ENCODE measurements at places on chromosomes 3 and 15.
A peak's percentile ranks its signal among the peaks of the same experiment; 100 is the strongest.

DNA sequence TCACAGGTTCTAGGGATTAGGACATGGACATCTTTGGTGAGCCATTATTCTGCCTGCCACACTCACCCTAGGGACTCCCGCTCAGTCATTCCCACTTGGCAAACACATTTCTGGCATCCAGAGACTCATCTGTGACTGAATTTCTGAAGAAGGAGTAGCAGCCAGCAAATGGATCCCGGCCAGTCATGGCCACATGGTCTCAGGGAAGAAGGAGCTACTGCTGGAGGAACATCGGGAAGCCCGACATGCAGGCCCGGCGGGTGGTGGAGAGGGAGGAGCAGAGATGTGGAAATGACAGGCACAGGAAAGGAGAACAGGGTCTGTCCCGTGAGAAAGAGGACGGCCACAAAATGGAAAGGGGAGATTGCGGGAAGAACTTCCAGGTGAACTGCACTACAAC is 65.4 kb downstream of the SEMA5B start:
- DNase-seq = no peak

DNA sequence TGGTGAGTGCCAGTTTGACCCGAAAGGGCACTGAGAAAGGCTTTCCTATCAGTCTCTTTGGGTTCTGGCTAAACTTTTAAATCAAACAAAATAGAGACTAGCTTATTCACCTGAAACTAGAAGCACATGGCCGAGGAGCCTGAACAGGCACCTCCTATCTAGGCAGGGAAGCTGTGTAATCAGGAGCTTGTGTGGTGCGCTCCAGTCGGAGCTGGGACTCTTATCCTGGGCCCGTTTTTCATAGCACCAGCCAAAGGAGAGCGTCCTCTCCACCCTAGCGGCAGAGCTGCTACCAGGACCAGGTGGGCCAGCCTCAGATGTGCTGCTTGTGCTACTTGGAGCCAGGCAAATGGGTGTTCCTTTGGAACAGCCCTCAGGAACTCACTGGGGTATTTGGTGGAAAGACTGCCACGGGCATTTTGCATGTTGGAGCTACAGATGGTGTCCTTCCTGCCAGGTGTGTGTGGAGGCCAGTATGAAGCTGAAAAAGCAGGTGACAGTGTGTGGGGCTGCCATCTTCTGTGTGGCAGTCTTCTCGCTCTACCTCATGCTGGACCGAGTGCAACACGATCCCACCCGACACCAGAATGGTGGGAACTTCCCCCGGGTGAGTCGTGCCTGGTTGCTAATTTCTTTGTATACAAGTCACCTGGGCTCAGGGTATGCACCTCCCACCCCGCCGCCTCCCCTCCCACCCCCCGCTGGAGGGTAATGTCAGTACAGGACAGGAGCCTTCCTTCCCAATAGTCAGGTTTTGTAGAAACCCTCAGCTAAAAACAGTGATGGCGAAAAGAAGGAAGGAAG is 833 bp downstream of the MAN2A2 start:
- DNase-seq = no peak

DNA sequence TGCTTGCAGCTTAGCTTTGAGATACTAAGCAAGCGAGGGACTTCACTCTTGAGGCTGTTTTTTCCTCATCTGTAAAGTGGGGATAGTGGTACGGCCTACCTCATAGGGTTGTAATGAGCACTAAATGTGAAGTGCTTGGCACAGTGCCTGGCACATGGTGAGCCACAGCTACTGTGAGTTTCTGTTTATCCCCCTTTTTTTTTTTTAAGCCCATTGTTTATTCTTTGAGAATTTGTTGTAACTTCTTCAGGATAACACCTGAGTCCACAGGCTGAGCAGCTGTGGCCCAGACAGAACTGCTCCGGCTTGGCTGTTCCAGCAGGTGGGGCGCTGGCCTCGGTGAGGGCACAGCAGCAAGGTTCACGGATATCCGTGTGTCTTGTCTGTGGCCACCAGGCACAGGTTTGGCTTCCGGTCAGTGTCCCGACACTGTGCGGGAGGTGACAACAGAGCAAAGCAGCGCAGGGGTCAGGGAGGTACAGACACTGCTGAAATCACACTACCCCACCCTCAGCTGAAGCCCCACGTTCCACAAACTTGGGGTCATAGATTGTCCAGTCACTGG is 7.3 kb upstream of the ISG20 start:
- DNase-seq = no peak

DNA sequence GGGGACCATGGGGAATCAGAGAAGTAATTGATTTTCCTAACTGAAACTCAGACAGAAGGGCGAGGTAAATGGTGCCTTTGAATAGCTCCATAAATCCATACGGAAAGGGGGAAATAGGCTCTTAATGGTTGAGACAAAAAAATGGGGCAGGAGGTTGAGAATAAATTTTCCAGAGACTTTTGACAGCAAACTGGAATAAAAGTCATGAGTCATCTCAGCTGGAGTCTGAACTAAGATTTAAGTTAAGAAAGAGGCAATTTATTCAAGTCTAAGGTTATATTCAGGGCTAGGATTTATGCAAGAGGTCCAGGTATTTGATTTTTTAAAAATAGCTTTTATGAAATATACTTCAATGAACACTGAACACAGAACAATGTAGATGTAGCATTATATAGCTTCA is 238.7 kb upstream of the RORA start:
- no peak for DNase-seq

DNA sequence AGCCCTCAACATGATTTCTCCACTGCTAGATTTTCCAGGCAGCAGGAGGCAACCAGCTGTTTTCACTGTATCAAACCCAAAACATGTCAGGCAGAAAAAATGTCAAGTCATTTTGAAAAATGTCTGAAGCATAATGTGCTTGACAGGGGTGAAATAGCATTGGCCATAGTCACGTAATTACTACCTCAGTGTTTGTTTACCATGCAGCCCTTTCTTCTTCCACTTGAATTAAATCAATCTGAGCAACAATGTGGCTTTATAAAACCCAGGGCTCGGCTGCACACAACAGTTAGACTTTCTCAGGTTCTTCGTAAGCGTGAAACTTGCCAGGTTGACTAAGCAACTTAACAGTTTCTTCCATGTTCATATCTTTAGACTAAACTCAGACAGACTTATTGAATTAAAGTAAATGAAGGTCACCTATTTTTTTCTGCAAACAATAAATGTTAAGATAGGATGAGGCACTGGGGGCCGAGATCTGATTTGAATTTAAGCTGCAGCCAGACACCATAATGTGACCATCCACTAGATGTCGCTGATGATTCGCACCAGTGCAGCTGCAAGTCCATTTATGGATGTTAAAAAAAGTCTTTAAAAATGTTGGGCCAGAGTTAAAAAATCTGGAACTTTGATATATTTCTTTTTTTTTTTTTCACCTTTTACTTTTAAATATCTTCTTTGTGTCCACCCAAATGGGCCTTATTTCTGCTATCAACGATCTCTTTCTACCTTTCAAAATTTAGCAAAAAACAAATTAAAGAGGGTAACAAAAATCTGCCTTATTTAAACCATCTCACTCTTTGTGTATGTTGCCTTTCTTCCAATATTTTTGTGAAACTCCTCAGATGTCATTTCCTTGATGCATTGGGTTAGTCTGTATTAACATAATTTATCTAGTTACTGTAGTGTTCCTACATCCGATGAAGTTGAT is 305.9 kb downstream of the CACNA2D3 start:
- peak; percentile 60 for DNase-seq

- no peak for DNase-seq
Measured at GRCh38 chr15:99132122-99132521, 27.2 kb downstream of the SYNM start.

DNA sequence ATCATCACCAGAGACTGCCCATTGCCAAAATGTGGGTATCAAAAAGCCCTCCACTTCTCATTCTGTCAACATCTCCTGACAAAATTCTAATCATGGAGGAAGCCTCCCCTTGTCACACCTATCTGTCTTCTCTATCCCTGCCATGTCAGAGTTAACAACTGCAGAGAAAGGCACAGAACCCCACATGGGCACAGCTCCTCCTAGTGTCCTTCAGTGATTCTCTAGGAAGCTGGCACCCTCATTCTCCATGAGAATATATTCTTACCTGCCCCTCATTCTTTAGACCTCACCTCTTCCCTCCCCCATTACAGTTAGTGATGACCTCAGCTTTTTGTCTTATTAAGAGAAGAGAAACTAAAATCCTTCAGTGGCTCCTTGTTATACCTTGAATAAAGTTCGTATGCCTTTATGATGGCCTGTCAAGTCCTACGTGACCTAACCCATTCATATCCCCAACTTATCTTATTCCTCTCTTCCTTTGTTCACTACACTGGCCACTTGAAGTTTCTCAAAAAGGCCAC is 44.6 kb downstream of the NME9 start:
- no peak for DNase-seq

- no peak for DNase-seq
Measured at GRCh38 chr15:25901811-25902605, 38.9 kb upstream of the ATP10A start.

- DNase-seq = no peak
Measured at GRCh38 chr3:48425281-48425812, 4.5 kb downstream of the PLXNB1 start.

DNA sequence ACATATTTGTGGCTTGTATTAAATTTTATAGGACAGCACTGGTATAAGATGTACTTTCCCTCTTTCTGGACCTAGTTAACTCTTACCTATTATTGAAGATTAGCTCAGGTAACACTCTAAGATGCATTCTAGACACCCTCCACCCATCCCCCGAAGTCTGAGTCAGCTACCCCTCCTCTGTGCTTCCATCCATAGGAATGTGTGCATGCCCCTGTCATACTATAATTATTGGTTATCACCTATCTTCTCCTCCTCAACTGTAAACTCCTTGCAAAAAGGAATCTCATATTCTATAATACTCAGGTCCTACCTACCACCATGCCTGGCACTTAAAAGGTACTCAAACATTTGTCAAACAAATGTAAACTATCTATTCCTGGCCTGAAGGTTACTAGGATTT is 3.0 kb downstream of the PEAK1 start:
- DNase-seq = no peak

- no peak for DNase-seq
Measured at GRCh38 chr3:127593178-127593577, 2.6 kb upstream of the TPRA1 start.

DNA sequence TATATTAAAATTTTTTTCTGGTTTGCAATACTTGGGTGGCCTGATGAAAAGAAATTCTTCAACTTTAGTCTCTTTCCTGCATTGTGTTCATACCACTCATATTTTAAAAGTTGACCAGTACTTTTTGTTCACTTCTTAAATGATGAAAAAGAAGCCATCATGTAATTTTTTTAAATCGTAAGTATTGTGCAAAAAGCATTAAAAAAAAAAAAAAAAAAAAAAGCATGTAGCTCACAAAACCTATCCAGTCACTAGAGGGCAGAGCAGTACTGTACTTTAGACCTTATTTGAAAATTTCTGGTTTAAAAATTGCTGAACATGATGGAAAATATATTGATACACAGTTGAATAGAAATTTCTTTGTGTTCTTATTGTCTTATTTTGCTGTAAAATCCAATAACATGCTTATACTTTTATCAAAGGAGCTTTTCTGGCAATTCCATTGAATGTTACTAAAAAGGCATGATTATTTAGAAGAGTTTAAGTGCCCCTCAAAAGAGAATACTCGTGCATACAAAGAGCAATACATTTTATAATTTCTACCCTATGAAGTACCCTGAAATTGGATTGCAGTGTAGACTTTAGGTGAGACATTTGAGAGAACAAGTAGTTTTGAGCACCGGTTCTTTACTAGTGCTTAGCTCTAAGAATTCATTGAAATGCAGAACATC is 137.7 kb downstream of the BBX start:
- no peak for DNase-seq

DNA sequence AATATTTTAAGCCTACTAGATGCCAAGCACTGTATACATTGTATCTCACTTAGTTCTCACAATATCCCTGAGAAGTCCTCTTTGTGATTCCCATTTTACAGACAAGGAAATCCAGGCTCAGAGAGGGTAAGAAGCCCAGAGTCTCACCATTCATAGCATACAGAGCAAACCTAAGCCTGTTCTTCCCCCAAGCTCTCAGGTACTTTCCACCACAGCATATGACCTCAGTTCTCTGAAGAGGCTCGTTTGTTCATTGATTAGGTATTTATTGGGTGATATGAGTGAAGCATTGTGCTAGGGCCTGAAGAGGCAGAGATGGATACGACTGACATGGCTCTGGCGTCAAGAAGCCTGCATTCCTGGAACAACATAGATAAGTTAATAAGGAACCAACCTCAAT is 310.9 kb upstream of the UMPS start:
- no peak for DNase-seq

- DNase-seq = no peak
Measured at GRCh38 chr15:82551646-82552247, 11.5 kb upstream of the RPS17 start.

DNA sequence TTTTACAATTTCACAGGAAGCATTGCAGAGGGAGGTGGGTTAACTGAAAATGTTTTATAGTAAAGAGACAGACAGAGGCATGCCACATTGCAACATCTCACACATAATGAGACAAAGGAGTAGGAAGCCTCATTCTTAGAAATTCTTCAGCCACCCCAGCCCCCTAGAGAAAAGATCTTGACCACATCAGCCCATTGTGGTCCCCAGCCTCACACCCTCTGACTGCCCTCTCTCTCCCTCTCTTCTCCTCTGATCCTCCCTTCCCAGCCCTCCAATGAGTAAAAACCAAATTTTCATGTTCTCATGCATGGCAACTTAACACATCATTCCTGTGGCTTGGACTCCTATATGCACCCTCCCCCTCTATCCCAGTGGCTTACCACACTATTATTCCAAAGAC is 174.1 kb downstream of the UACA start:
- DNase-seq = no peak

DNA sequence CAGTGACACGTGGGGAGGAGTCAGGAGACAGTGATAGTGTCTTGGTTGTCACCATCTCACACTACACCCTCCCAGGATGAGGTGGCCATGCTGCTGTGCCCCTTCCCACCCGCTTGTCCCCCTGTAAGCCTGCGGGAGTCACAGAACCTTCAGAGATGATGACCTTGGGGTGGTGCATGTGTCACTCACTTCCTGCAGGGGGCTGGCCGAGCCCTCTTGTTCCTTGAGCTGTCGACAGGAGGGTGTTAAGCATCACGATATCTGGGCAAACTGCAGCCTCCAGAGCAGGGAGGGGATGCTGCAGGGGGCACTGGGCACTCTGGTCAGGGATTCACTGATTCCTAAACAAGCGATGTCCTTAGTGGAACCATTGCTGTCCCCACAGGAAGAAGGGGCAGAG is 27.7 kb downstream of the FAH start:
- DNase-seq = no peak

DNA sequence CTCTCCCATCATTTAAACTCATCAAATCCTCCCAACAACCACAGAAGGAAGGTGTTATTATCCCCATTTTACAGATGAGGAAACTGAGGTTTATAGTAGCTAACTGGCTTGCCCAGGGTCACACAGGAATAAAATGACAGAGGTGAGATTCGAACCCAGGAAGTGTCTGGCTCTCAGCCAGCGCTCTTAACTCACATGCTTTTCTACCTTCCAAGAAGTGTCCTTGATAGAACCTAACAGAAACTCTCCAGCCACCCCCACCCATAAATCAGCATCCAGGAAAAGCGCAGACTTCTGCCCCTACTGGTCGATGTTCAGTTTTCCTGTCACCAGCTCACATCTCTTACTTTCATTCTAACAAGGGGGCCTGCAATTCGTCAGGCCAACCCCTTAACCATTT is 51.7 kb downstream of the SPATA12 start:
- DNase-seq = no peak

- no peak for DNase-seq
Measured at GRCh38 chr15:52076889-52077781, 35.4 kb downstream of the BCL2L10 start.

GRCh38 chr15:66780172-66780972 is 78.3 kb downstream of the SMAD6 start:
- DNase-seq = no peak

- DNase-seq = no peak
Measured at GRCh38 chr3:157499342-157499963, 3.8 kb downstream of the VEPH1 start.

Measured in NCI-H187 treated with DMSO at 0.1 percent for 48 hours (cell line).